ENCODE measurements at places on chromosomes 5 and 9.

DNA sequence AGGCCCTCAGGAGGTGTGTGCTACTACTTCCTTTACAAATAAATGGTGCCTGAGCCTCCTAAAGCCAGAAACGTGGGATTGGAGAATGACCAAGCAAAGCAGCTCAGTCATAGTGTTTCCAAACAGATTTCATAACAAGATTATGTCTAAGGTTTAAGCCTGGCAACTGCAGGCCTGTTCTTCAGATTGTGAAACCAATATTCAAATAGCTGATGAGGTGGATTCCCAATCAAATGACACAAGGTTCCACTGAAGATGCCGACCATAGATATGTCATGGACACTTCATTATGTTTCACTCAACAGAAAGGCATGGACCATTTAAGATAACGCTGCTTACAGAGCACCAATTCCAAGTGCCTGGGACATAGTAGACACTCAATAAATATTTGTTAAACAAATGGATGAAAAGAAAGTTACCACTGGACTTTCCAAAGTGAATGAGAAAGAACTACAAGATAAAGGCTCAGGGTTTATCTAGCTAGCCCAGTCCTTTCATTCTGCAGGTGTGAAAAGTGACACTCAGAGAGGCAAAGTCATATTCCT lies 189.5 kb downstream of the ACTL7B start:
- DNase-seq, result no peak

DNA sequence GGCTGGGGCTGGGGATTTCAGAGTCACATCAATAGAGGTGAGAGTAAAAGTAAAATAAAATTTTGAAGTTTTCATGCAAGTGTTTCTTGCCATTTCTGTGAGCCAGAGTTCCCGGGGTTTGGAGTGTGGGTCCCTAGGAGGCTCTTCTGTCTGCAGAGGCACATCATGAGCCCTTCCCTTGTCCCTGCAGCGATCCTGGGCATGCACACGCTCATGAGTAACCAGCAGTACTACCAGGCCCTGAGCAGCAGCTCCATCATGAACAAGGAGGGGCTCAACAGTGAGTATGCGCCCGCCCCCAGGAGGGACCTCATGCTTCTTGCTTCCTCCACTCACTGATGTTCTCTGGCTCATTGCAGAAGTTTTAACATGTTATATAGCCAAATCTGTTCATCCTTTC lies 61.1 kb downstream of the TMOD1 start:
- no peak for DNase-seq

DNA sequence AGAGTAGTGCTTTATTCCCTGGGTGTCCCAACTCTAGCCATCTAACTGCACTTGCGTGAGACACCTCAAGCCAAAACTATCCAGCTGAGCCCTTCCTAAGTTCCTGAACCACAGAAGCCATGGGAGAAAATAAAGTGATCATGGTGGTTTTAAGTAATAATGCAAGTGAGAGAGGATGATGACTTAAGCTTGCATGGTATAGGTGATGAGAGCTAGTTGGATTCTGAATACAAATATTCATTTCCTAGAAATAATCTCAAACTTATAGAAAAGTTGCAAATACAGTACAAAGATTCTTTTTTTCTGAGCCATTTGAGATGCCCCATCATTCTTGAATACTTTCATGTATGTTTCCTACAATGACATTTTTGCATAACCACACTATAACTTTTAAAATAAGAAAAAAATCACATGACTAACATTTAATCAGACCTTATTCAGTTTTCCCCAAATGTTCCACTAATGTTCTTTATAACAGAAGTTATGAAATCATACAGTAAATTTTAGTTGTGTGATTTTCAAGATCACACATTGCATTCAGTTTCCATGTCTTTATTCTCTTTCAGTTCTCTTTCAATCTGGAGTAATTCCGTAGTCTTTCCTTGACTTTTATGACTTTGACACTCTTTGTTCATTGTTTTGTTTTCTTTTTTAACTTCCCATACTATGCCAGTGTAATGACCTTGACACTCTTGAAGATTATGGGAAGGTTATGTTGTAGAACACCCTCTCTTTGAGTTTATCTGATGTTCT lies 5.5 kb upstream of the AK3 start:
- DNase-seq, result no peak

DNA sequence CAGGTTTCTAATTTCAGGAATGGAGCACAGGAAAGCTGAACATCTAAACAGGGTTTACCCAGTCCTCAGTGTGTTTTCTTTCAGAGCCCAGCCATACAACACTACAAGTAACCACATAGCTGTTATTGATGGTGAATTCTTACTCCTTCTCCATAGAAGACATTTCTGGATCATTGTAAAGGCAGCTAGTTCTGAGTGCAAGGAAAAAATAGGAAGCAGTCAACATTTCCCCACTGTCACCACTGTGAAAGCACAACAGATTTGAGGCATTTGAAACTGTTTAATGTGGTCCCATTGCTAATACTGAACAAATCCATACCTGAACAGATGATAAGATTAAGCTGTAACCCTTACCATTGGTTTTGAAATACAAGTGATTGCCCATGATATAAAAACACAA lies 145.0 kb upstream of the PCA3 start:
- DNase-seq, result no peak

- no peak for DNase-seq
These were observed 168.1 kb downstream of the SNCAIP start for GRCh38 chr5:122480146-122480545.

- DNase-seq, result no peak
These were observed 11.3 kb downstream of the STOM start for GRCh38 chr9:121358751-121359150.

DNA sequence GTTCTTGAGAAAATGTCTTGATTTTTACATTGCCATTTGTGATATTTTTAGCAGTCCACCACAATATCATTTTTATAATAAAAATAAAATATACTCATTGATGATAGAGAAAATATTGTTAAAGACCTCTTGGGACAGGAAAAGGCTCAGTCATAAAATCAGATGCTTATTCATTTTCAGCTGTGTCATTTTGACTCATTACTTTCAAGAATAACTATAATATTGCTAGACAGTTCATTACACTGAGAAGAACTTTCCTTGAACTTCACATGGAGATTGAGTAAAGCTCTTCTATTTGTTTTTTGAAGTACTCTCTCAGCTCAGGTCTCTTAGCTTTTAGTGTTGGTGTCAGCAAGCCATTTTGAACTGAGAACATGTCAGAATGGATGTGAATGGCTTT lies 8.5 kb upstream of the MEIKIN start:
- no peak for DNase-seq

DNA sequence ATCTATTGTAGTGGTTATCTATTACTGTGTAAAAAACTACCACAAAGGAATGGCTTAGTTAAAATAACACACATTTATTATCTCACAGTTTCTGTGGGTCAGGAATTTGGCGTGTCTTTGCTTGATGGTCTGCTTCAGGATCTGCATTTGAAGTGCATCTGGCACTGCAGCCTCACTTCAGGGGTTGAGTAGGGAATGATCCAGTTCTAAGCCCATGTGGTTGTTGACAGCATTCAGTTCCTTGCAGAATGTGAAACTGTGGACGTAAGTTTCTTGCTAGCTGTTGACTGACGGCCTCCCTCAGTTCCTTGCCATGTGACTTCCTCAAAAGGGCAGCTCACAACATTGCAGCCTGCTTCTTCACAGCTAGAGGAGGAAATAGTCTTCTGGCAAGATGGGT lies 2.1 kb upstream of the OGN start:
- no peak for DNase-seq

Measured in KG1 (cell line).